ENCODE measurements at places on chromosomes 3 and 15.

GRCh38 chr3:29618395-29619282, 337.8 kb downstream of the RBMS3 start:
- DNase-seq = no peak

DNA sequence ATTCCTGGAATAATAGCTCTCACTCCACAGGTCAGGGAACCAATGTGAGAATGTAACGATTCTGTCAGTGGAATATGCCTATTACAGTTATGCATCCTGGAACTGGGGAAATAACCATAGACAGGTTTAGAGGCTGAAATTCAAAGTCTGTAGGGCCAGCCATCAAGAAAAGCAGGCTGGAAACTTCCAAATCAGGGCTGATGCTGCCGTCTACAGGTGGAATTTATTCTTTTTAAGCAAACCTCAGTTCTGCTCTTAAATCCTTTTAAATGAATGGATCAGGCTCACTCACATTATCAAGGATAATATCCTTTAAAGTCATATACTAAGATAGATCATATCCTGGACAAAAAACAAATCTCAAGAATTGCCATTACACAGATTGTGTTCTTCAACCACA, 699.8 kb downstream of the NR2F2 start:
- no peak for DNase-seq

- DNase-seq = no peak
Measured at GRCh38 chr3:33380653-33381052, 59.6 kb downstream of the UBP1 start.

GRCh38 chr3:61570813-61571212, 9.4 kb downstream of the PTPRG start:
- DNase-seq = no peak

DNA sequence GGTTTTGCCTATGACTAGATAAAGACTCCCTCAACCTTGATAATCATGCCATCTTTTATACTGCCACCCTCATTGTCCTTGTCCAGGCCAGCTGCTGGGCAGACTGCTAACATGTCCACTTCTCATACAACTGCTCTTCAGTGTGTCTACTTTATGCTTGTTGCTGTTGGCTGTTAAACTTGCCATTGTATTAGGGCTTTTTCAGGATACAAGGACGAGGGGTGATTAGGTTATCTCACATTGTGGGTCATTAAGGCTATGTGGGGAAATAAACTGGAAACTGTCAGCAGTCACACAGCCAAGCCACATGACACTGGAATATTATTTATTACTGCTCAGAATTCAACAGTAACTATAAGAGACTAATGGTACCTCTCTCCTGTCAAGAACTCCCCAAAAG, 36.1 kb downstream of the STARD9 start:
- no peak for DNase-seq

DNA sequence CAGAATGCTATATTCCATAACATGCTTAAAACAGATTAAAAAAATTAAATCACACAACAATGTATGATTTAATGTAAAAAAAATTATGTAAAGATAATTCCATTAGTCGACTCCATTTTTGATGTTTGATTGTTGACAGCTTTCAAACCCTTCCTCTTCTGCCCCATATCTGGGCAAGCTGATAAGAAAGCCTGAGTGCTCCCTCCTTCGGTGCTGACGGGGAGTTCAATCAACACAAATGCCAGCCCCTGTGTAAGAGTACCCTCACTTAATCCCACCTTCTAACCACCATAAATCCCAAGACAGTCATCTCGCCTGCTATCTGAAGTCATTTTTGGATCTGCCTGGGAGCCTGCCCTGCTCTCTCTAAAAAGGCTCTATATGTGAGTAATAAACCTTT, 59.8 kb upstream of the IP6K2 start:
- DNase-seq = no peak

DNA sequence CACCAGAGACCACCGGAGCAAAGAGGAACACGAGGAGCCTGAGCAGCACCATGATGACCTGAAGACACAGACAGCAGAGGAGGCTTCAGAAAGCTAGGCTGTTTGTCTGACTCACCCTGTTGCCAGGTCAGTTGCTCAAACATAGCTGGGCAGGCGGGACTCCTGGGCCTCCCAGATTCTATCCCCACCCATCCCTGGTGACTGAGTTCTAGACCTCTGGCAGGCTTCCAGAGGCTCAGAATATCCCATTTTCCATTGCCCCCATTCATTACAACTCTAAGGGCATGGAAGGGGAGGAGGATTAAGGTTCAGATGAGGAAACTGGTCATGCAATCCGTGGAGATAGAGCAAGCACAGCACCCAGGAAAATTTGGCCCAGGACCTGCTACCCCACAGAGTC, at the start of gene CDHR4:
Gene CDHR4 (minus strand): TSS at position 113 of the 400 bp plus-strand sequence. CDS start 61 bp downstream, at position 52.
- DNase-seq = no peak

GRCh38 chr3:149407898-149408297, 30.4 kb upstream of the TM4SF1 start:
- DNase-seq = no peak

DNA sequence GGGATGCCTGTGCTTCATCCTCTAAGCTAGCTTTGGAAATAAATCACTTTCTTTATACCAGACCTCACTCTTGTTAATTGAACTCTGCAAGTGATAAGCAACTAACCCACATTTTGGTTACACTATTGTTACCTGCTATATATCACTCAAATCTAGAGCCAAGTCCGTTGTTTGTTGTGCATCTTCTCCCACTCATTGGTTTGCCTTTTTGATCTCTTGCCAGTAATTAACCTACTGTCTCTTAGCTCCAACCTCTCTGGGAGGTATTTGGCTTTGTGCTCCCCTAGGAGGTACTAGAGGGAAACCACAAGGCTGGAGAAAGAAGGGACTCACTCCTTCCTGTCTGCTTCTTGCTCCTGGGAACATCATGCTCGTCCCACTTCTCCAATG, 12.8 kb upstream of the CRBN start:
- DNase-seq = no peak

Data from stimulated activated CD8-positive, alpha-beta memory T cell treated with anti-CD3 and anti-CD28 coated beads, Interleukin-4, amount 100 ng/mL, for 48 hours (primary cell).